ENCODE measurements at places on chromosomes 13 and 19.

- DNase-seq, result no peak
Observed at GRCh38 chr19:945401-946252, 19.8 kb downstream of the ARID3A start.

DNA sequence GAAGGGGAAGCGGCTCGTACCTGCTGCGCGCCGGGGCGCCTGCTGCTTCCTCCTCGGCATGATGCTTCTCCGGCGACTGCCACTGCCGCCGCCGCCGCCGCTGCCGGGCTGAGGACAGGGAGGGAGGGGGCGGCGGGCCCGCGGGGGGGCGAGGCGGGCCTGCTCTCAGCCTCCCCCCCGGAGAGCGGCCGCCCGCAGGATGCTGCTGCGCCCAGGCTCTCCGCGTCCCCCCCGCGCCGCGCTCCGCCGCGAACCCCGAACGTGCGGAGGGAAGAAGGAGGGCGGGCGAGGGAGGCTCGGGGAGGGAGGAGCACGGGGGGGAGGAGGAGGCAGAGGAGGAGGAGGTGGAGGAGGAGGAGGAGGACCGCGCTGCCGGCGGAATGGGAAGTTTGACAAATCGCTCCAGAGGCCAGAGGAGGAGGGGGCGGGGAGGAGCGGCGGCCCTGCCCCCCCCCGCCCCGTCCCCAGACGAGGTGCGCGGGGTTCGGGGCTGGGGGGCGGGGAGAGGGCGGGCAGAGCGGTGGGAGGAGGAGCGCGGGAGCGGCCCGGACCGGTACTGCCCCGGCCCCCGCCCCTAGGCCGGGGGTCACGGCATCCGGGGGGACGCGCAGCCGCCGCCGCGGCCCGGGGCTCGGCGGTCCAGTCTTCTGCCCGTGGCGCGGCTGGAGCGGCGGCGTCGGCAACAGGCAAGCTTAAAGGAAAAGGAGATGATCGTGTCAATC lies at the start of gene TSHZ3:
TSS of gene TSHZ3 (minus strand) at position 277 of the 722 bp plus-strand sequence. CDS start at position 60, 217 bp downstream.
- DNase-seq, result no peak

- DNase-seq, result no peak
Observed at GRCh38 chr19:1107661-1108261, 4.0 kb downstream of the GPX4 start.

GRCh38 chr13:100887729-100888151 lies 213.1 kb upstream of the TMTC4 start:
- DNase-seq, result no peak

- DNase-seq, result no peak
Observed at GRCh38 chr13:36217456-36217855, 3.1 kb upstream of the SOHLH2 start.

DNA sequence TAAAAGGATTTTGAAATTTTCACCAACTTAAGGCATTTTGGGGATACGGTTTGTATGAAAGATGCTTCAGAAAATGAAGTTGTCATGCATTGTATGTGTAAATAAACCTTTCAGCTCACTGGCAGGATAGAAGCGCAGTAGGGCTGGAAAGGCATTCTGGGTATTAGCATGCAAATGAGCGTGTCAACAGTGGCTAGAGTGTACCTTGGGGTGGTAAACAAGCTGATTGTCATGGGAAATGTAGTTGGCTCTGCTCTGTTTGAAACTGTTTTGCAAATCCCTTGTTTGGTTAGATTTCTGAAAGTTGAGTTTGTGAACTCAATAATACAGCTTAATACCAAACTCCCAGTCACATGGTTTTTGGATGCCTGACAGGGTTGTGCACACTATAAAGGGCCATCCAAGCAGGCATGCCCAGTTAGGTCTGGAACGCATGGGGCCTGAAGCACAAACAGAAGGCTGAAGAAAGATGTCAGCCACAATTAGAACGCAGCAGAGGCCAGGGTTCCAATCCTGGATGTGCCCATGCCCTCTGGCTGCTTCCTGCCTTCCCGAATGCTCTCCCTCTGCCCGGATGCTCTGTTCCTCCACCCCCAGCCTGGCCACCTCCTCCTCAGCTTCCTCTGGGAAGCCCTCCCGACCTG lies 14.6 kb downstream of the GSX1 start:
- DNase-seq, result no peak

GRCh38 chr13:95236774-95237173 lies 64.5 kb downstream of the ABCC4 start:
- DNase-seq, result no peak

DNA sequence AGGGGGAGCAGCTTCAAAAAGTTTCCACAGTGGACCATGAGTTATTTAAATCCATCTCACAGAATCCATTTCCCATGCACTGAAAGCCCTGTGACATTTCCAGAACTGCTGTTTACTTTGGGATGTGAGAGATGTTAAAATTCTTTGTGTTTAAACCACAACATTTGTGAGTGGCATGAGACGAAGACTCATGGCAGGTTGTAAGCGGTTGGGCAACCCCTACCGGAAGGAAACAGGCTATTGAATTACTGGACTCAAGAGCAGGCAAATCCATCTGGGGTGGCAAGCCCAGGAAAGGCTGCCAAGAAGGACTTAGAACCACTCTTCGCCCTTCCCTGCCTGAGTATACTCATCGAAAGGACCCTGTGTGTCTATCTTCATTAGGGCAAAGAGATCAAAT lies 22.3 kb upstream of the CLDN10 start:
- DNase-seq, result no peak

GRCh38 chr13:113646376-113646775 lies 11.6 kb downstream of the ATP4B start:
- no peak for DNase-seq

GRCh38 chr13:43364210-43365038 lies 341.0 kb downstream of the DNAJC15 start:
- DNase-seq, result no peak

GRCh38 chr13:41465898-41466320 lies 8.6 kb downstream of the RGCC start:
- DNase-seq, result no peak

GRCh38 chr13:98947925-98948324 lies 29.9 kb downstream of the DOCK9 start:
- DNase-seq, result no peak

- no peak for DNase-seq
Observed at GRCh38 chr19:22602631-22603272, 31.4 kb upstream of the ZNF492 start.

DNA sequence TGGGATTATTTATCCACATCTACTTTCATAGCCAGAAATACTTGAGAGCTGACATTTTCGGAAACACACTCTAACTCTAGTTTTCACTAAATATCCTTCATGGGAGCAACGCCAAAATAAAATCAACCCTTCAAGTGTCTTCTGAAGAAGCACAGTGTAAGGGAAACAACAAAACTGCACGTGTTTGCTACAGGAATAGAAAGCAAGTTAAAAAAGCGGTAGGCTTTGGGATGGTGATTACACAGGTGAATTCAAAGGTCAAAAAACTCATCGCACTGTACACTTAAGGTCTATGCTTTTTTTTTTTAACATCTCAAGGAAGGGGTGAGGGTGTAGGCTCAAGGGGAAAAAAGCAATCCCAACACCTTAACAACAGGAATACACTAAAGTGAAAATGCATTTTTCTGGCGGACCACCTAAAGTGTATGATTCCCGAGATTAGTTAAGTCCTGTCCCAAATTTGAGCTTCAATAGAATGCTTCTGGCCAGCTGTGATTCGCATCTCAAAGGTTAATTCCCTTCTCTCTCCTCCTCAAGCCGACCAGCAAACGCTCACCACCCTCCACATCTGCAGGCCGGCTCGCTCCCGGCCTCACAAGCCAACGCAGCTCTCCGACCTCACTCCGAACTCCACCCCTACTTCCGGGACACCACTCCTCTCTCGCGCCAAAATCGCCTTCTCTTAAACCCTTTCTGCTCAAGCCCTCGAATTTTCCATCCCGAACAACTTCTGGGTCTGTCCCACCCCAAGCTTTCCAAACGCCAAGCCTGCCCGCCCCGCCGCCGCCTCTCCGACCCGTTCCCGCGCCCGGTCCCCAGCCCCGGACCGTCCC lies 1.1 kb downstream of the ARGLU1 start:
- no peak for DNase-seq

GRCh38 chr13:44508562-44509077 lies 67.5 kb downstream of the TSC22D1 start:
- no peak for DNase-seq
